ENCODE measurements at places on chromosomes 2 and 18.

DNA sequence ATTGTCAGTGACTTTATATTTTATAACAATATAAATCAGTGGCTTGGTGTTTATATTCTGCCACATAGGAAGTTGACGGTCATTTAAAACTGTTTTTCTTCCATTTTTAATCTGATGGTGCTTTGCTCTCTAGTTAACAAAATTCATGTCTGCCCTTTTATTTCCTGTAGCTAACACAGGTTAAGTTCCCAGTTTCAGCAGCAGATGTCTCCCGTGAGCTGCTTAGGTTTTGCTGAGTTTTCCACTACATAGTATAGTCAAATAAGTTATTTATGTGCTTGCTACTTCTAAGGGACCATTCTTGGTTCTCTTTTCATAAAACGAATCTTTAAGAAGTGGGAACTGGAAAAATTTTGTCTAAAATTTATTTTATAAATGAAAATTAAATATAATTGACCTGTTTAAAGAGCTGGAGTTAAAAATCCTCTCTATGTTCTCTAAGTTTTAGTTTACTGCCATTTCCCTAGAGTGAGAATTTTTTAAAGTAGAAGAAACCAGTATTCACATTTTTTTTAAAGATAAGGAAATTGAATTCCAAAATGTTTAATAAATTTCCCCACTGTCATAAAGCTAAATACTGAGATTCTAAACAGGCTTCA, 20.6 kb downstream of the HTR2B start:
- no peak for DNase-seq

DNA sequence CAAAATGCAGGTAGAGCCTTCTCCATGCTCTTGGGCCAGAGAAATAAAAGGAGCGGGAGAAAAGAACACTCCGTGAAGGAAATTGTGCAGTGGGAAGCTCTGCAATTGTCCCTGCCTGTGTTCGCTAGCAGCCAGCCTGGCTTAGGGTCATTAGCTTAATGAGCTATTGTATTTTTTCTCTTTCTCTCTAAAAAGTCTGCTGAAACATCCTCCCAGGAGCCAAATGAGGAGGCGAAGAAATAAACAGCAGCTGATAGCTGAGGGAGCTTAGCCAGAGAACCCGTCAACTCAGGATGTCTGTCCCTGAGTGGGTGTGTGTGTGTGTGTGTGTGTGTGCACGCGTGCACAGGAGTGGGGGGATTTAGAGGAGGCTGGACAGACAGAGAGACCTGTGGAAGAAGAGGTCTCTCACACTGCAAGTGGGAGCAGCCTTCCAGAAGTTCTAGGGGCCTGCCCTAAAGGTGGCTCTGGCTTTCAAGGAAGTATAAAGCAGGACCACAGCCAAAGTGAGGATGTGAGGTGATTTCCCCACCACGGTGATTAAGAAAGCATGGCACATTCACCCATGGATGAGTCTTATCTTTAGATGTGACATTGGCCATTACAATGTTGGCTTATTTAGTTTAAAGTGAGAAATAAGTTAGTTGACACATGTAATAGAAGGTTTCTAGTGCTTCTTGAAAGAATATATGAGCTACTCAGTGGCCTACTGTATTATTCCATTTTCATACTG, 690.4 kb downstream of the RNF144A start:
- no peak for DNase-seq

- DNase-seq = no peak
These were observed 20.4 kb downstream of the GPD2 start for GRCh38 chr2:156456616-156457015.

DNA sequence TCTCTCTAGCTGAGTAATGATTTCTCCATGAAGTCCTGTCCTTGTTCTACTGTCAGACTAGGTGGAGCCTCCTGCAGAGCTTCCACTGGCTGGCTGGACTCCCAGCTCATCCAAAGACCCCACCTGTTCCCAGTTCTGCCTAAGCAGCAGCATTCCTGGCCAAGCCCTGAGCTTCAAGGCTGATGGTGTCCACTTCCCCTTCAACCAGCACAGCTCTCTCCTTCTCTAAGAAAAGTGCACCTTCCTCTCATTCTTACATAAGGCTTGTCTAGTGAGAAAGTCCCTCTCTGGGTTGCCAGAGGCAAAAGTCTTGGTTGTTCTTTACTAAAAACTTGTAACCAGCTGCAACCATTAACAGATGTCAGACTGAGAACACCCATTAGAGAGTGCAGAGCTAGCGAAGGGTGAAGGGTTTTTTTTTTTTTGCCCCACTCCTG, 58.9 kb downstream of the CXCR4 start:
- DNase-seq = no peak

DNA sequence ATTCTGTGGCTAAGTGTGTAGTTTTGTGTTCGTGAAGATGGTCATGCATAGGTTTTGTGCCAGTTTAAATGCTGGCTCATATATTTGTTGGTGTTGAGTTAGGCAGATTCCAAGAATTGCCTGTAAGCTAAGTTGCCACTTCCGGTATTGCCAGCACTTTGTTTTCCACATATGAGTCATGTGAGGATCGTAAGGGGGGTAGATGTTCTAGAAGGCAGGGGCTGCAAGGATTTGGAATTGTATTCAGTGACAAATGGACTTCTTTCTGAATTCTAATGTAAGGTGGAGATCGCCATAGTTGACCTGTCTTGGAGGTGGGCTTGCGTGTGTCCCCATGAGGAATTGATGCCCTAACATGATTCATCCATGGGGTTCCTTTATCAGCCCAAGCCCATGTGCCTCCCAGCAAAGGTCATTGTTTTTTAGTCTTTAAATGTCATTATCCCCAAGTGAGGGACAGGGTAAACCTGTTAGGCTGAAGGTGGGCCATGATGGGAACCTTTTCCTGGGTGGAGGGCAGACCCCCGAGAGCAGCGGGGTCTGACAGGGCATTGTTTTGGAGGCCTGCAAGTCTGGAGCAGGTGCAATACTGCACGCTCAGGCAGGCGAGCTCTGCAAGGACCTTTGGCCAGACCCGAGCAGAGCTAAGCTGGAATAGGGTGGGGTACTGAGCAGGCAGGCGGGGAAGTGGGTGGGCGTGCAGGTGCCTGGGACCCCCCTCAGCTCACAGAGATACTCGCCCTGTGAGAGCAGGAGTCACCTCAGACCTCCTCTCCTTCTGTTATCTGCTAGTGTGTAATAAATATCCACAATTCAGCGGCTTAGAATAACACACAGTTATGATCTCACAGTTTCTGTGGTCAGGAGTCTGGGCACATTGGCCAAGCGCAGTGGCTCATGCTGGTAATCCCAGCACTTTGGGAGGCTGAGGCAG, 77.4 kb downstream of the LRRFIP1 start:
- no peak for DNase-seq

DNA sequence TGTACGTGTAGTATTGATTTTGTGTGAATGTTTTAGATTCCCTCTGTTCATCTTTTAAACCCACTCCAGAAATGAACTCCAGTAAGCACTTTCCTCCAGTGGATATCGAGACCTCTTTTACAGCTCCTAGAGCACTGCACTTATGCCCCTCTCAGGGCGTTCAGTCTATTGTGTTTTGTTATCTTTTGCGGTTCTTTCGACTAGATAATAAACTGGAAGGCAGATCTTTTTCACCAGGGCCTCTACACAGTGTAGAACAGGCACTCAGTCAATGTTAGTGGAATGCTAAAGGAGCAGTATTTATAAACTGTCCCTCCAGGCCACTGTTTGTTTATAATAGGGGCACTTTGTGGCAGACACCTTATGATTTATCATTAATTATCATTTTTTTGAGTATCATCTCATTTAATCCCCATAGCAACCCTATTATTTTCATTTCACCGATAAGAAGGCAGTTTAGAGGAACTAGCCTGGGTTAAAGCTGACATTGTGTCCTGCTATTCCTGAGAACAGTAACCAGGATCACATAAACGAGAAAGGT, 742 bp upstream of the SOS1 start:
- DNase-seq = no peak

GRCh38 chr2:235757212-235757611, 263.4 kb downstream of the AGAP1 start:
- DNase-seq = no peak

DNA sequence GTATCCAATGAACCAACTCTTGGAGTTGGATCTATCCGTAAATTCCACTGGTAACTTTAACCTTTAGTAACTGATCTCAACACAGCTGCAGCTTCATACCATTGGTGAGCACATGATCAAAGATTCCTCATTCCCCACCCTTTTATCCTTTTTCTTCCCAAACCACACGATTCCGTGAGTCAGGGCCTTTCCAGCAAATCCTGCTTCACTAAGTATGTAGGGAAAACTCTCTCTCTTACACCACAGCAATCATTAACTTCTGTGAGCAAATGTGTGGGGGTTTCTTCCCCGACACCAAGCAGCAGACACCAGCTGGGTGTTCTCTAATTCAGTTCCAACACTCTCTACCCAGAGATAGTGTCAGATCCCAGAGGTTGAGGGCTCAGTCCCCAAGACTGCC, 23.5 kb downstream of the ELP2 start:
- DNase-seq = no peak

GRCh38 chr18:74892066-74892627, 294.5 kb downstream of the ZNF407 start:
- DNase-seq = no peak

DNA sequence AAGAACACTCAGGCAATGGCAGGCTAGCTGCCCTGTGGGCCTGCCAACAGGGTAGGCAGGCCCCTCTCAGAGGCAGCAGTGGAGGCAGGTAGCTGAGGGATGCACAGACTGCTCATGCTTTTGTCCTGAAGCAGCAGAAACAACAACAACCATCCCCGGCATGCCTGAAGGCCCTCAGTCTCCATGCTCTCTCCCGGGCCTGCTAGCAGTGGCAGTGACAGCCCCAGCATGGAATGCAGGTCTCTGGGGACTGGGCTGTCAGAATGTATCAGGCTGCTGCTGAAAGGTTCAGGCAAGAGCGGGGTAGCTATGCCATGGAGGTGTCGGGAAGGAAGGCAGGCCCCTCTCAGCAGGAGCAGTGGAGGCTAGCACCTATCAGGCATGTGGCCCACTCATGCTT, 209.8 kb downstream of the KCNJ3 start:
- DNase-seq = no peak

- no peak for DNase-seq
These were observed 7.8 kb downstream of the FOSL2 start for GRCh38 chr2:28400419-28400818.

- no peak for DNase-seq
These were observed 2.0 kb upstream of the CAPN14 start for GRCh38 chr2:31219131-31219969.

DNA sequence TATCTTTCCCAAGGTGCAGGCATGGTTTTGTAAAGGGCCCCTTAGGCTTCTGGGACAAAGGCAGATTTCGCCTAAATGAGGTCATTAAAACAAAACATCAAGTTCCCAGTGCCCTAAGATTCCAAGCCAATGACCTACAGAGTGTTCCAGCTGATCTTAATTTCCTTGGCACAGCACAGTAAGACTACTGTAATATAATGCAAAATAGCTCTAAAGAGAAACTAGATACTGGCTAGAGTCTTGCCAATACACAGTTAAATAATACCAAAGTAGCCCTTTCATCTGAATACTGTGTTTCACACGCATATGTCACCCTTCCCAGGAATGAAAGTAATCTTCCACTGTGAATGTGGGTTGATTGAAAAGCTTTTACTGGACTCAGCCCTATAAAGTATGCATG, 14.7 kb downstream of the GRB14 start:
- DNase-seq = no peak

DNA sequence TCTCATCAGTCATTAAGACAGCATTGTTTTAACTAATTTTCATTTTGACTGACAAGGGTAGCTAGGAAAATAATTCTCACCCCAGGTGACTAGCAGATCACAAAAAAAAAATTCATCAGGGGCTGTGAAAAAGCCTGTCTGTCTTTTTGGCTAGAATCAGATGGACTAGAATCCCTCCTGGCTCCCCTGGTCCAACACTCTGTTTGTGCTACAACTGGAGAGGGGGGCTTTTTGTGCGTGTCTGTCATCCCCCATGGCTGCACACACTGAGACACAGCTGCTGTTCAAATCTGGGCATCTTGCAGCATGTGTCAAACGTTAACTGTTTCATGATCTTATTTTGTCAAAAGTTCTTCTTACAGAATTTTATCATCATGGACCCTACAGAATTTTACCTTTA, 51.2 kb downstream of the KIAA2012 start:
- DNase-seq = no peak

DNA sequence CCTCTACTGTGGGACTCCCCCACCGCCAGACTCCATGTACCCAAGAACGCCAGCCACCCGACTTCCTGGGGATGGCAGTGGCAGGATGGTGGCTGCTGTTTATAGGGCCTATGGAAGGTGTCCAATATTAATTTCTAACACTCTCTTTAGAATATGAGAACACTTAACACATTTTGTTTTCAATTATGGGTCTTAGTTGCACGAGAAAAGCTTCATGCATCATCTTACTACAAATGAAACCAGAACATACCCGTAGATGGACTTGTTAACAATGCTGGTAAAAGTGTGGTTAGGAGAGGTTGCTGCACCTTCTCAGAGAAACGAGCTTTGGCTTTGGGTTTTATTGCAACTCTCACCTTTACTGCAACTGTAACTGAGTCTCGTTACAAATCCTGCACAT, 335.6 kb upstream of the ID2 start:
- no peak for DNase-seq

GRCh38 chr2:68157002-68157401, 686 bp upstream of the PNO1 start:
- no peak for DNase-seq

DNA sequence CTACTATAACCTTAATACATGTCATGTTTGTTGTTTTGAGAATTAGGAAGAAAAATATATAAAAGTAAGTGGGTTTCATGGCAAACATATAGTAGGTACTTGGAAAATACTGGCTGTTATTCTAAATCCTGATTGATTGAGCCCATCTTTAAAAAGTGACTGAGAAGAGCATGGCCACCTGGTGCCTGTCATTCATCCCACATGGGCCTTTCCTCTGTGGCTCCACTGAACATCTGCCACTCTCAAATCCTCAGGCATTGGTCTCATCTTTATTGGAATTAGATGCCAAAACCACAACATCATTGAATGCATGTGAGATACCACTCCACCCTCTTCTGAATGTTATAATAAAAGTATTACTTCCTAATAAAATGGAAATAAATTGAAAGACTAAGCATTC, 101.6 kb upstream of the TTN start:
- no peak for DNase-seq

- no peak for DNase-seq
These were observed at the start of gene LBX2 for GRCh38 chr2:74499267-74499939. TSS of gene LBX2 (minus strand) at chr2:74499603. CDS start at chr2:74499537, 66 bp downstream.

GRCh38 chr2:130756874-130757668, 1.7 kb downstream of the AMER3 start:
- DNase-seq = no peak

GRCh38 chr18:568731-569130, 11.4 kb upstream of the CETN1 start:
- DNase-seq = no peak

GRCh38 chr2:241558532-241559322, at the start of gene BOK:
TSS of gene BOK (plus strand) at chr2:241558745. CDS start at chr2:241559484, 739 bp downstream.
- no peak for DNase-seq

- no peak for DNase-seq
These were observed 79.3 kb upstream of the LGALSL start for GRCh38 chr2:64374686-64375085.

DNA sequence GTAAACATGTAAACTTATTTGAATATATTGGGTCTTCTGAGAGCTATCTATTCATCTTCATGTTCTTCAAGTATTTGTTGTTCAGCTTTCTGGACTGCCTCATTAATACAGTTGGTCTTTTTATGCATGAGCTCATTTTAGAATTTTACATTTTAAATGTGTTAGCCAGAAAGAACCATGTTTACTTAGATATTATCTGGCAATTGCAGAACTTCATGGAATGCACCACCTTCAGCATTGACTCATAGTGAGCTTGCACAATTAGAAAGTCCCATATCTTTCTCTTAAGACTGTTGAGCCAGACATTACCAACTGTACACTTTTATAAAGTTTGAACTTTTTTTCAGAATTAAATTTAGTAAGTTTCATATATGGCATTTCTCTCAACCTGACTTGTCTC, 536.7 kb downstream of the RIT2 start:
- no peak for DNase-seq

Measured in T-helper 2 cell (primary cell).